ENCODE measurements at places on chromosomes 2 and 18. TPM values are rescaled to one million over a fixed set of nuclear protein-coding genes. Genes with fewer than 3 reads are reported as not detected.

POTEC gene
- total RNA-seq = 0.46 TPM

OTOS gene
- total RNA-seq = not detected

C2orf78 gene
- total RNA-seq = not detected

SLC11A1 gene
- total RNA-seq = 3.5 TPM

C2orf76 gene
- total RNA-seq = 14.5 TPM

TUBB8B gene
- total RNA-seq = 0.69 TPM

WDR33 gene
- total RNA-seq = 84.2 TPM

CMPK2 gene
- total RNA-seq = 16.6 TPM

ATRAID gene
- total RNA-seq = 57.7 TPM

THSD7B gene
- total RNA-seq = 12.2 TPM

RAD51AP2 gene
- 1.2 TPM for total RNA-seq

ZCCHC2 gene
- 15.5 TPM for total RNA-seq

FBXO15 gene
- 7.2 TPM for total RNA-seq

CYB5A gene
- total RNA-seq = 23.5 TPM
